Glutamatergic neuron (in vitro differentiated cells): ENCODE measurements at places on chromosomes 2 and 18.

GRCh38 chr2:18950361-18950851, 361.0 kb upstream of the NT5C1B start:
- no peak for DNase-seq

GRCh38 chr2:235666213-235666781, 172.5 kb downstream of the AGAP1 start:
- DNase-seq: no peak

GRCh38 chr2:165627470-165627869, 158.0 kb downstream of the CSRNP3 start:
- DNase-seq: no peak

GRCh38 chr2:24712296-24712695, 80.9 kb downstream of the PTRHD1 start:
- no peak for DNase-seq

DNA sequence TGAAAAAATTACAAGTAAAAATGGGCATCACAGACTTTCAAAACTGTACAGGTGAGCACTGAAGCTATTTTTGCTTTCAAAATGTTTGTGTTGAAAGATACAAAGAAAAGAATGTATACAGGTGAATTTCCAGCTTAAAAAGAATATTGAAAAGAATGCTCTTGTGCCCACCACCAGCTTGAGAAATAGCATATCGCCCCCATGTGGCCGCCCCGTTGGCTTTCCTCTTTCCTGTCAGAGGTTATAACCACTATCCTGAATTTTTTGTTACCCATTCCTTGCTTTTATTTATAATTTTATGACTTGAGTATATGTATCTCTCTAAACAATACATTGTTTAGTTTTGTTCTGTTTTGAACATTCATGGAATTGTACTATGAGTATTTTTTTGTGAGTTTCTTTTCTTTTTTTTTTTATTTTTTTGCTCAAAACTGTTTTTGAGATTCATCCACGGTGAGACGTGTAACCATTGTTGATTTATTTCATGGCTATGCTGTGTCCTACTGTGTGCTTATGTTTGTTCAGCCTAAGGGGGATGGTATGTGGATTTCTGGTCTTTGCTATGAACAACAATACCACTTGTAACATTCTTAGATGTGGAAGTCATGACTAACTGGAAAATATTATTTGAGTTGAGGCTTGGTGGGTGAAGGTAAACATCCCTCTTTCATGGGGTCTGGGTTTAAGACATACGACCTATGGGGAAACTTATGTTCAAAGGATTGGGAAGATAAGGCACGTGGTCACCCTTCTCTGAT, 11.6 kb downstream of the TRPM8 start:
- peak; percentile 78 for DNase-seq

GRCh38 chr2:12510070-12510469, 206.7 kb upstream of the TRIB2 start:
- no peak for DNase-seq

DNA sequence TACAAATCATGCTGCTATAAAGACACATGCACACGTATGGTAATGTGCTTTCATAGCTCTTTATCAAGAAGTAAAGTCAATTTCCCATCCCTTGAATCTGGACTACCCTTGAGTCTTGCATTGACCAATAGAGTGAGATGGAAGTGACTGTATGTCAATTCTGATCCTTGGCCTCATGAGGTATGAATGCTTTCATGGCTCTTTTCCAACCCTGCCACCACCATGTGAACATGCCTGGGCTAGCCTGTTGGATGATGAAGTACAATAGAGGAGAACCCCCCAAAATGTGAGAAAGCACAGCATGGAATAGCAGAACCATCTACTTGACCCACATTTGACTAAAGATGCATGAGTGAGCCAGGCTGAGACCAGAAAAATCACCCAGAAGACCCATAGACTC, 237.0 kb downstream of the NYAP2 start:
- DNase-seq: no peak

GRCh38 chr2:221120643-221121042, 451.5 kb downstream of the EPHA4 start:
- no peak for DNase-seq

- DNase-seq: no peak
Observed at GRCh38 chr2:223095207-223095606, 43.2 kb downstream of the KCNE4 start.

GRCh38 chr18:72721330-72721729, 146.5 kb downstream of the NETO1 start:
- no peak for DNase-seq

- DNase-seq: no peak
Observed at GRCh38 chr2:123077101-123077500, 948.0 kb upstream of the CNTNAP5 start.

- no peak for DNase-seq
Observed at GRCh38 chr2:150491943-150492342, 4.5 kb upstream of the RND3 start.

GRCh38 chr2:120305296-120305695, 40.6 kb upstream of the INHBB start:
- DNase-seq: peak; percentile 49

- DNase-seq: no peak
Observed at GRCh38 chr2:118477111-118477862, 370.2 kb downstream of the EN1 start.
